ENCODE measurements at places on chromosomes 2 and 18.

- DNase-seq, result no peak
These were observed 80.0 kb upstream of the ERBB4 start for GRCh38 chr2:212618636-212619035.

- no peak for DNase-seq
These were observed 197.8 kb downstream of the PAX3 start for GRCh38 chr2:222100704-222101699.

DNA sequence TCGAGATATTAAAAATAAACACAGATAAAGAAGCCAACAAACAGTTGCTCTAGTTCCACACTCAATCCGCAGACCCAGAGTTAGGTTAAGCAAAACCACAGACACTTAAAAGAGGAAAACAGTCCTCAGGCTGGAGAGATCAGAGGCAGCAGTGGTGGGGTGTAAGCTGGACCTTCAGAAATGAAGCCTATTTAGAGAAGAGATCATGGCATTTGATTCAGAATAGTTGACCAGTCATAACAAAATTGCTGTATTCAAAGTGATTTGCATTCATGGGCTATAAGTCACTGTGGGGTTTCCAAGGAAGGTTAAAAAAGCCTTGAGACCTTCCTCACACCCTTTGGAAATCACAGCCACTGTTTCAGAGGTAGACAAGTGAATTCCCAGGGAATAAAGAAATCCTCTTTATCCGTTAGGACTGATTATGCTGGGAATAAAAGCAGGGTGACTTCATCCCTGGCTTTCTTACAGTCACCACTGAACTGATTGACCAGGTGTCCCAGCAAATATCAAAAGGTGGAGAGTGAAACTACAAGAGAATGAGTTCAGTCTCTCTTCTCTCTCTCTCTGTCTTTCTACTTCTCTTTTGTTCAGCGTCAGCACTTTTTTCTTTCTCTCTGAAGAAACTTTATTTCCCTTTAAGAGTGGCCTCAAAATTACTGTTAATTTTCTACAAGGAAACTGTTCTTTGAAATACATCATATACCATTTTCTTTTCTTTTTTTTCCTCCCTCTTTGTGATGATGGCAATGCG is 171.8 kb upstream of the PIK3C3 start:
- DNase-seq, result no peak

DNA sequence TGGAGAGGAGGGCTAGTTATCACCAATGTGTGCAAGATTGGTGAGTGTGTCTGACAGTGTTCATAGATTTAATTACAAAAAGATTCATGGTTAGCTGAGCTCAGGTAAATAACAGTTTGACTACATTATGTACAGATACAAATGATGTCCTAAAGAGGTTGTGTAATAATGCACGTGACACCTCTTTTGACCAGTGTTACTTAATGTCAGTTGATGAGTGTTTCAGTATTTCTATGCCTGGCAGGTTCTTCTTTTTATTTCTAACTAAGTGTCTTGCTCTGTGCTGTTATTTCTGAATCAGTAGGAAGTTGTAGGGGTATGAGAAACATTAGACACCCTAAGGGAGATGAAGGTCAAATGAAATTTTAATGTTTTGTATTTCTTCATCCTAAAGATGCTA is 7.9 kb upstream of the INHBB start:
- DNase-seq, result peak; percentile 73

- DNase-seq, result no peak
These were observed 327.2 kb upstream of the TRIB2 start for GRCh38 chr2:12389344-12390045.
